ENCODE measurements at places on chromosomes 7 and 10. TPM values are rescaled to one million over a fixed set of nuclear protein-coding genes. Genes with fewer than 3 reads are reported as not detected.

The GIMAP8 gene
- 6.3 TPM for total RNA-seq

The SORBS1 gene
- 34.3 TPM for total RNA-seq

DNA sequence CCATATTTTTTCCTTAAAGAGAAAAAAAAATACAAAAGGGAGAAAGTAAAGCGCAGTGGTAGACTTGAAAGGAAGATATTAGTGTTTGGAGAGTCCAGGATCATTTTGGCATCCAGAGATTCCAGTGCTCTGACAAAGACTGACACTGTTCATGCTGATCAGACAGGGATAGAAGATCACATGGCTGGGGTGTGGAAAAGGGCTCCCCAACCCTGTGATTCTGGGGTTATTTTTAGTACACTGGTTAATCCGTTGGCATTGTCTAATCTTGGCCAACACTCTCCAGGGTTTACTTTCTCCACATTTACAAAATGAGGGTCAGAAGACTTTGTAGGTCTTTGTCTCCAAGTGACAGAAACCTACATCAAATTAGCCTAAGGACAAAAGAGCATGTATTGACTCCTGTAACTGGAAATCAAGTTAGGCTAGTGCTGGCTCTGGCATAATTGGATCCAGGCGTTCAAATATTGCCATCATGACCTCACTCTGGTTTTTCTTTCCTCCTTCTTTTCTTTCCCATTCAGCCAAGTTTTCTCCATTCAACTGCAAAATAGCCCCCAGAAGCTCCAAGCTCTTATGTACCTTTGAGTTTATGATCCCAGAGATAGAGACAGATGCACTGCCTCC lies 181.6 kb downstream of the PHTF2 start:
- no peak for DNase-seq

- no peak for DNase-seq
Observed at GRCh38 chr7:102875700-102876295, 37.0 kb upstream of the LRRC17 start.

GRCh38 chr10:122481296-122482056 lies 20.1 kb downstream of the HTRA1 start:
- DNase-seq = no peak

The GIMAP4 gene
- 22.5 TPM for total RNA-seq

The GPC2 gene
- not detected for total RNA-seq

DNA sequence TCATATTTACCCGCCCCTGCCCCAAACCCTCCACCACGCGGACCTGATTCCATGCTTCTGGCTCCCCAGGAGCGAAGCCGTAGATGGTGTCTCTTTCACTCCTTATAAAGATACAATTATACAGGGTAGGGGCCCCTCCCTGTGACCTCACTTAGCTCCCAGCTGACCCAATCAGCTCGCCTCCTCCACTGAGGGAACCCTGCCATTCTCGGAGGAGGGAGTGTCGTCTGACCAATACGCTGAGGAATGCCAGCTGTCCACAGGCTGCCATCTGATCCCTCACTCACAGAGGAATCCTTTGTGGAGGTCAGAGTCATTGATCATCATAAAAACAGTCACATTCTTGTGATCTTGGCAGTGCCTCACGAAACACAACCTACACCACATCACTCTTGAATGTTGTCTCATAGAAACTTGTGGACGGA lies 67.5 kb upstream of the INSIG1 start:
- peak; percentile 79 for DNase-seq

Measured in Peyer's patch (tissue), 4 donors.